M059J (cell line): ENCODE measurements at places on chromosomes 2 and 18. TPM values are rescaled to one million over a fixed set of nuclear protein-coding genes. Genes with fewer than 3 reads are reported as not detected.

IL1R1 gene
- 7.9 and 12.4 TPM in 2 replicates for total RNA-seq

SERPINB7 gene
- total RNA-seq, result 15.7 and 20.8 TPM in 2 replicates

RTN4 gene
- 198 and 249 TPM in 2 replicates for total RNA-seq

MAP3K19 gene
- not detected in 2 replicates for total RNA-seq

SIX3 gene
- total RNA-seq, result not detected in 2 replicates
